Left kidney (tissue), 8 donors: ENCODE measurements at places on chromosomes 12 and 14.

DNA sequence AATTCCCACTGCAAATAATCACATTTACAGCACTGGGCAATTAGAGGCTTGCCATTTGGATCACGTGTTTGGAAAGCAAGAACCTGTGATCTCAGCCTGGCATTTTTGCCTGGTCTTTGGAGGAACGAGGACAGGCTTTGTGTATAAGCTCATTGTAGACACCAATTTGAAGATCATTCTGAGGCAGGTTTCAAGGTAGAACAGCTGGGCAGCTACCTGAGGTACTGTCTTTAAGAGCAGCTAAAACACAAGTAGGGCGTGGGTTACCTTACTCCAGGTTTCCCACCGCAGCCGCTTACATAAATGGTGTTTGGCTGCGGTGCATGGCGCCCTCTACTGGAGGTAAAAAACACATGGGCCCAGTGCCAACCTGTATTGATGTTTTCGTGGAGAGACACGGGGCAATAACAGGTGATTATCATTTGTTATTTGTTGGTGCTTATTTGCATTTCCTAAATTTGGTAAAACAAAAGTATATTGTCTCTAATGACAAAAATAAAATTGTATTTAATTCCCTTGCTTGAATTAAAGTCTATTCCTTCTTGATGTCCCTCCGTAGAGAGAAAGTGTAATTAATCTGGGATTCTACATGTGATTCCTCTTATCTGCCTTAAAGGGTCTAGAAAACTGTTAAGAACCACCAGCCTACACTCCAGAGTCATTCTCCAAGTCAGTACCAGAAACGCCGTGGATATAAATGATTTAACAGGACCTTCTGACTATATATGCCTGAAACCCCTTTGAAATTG lies 69.7 kb downstream of the SVOP start:
- peak; percentile 74 for DNase-seq

DNA sequence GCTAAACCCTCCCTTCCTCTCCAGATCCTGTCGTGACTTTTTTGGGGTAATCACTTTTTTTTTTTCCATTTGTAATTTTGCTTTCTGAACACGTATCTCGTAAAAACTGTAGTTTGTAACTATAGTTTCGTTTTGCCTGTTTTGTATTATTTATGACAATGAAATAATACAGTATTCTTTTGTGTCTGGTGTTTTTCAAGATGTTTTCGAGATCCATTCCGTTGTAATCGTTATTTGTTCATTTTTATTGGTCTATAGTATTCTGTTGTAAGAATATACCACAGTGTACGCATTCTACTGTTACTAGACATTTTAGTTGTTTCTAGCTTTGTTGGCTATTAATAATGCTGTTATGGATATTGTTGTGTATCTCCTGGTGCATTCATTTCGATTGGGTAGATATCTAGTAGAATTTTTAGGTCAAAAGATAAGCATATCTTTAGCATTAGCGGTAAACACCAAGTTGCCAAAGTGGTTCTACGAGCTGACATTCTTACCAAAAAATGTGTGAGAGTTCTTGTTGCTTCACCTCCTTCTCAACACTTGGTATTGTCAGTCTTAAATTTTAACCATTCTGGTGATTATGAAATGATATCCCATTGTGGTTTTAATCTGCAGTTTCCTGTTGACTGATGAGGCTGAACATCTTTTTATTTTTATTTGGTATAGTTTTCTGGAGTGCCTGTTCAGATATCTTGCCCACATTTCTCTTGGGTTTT lies 92.3 kb upstream of the EVL start:
- DNase-seq: no peak

DNA sequence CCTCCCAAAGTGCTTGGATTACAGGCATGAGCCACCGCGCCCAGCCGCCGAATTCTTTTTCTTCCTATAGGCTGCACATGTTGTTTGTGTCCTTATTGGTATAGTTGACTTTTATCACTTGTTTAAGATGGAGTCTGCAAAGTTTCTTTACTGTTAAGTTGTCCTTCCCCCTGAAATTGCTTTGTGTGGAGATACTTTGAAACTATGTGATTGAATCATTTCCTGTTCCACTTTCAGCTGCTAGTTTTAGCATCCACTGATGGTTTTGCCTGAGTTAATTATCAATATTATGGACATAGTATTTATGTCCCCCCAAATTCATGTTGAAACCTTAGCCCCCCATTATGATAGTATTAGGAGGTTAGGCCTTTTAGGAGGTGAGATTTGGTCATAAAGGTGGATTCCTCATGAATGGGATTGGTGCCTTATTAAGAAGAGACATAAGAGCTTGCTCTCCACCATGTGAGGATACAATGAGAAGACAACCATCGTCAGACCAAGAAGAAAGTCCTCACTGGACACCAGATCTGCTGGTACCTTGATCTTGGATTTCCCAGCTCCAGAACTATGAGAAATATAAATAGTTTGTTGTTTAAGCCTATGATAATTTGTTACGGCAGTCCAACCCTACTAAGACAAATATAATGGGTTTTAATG lies 34.9 kb downstream of the PPHLN1 start:
- no peak for DNase-seq

DNA sequence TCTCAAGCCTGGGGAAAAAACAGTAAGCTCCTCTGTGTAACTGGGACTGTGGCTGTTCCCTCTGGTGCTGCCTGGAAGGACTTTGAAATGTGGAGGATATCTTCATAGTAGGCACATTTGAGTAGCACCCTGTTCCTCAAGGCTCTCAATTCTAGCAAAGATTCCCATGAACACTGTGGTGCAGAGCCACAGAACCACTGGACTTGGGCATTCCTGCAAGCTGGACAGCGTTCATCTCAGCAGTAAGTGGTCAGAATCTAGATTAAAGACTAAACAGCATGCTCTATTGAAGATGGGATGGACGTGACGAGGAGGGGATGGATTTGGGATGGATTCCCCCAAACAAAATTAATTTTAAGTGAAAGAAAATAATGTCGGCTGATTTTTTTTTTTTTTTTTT lies 9.4 kb upstream of the YBX3 start:
- DNase-seq: no peak

GRCh38 chr14:47044841-47045240 lies 393.3 kb upstream of the RPL10L start:
- peak; percentile 29 for DNase-seq

DNA sequence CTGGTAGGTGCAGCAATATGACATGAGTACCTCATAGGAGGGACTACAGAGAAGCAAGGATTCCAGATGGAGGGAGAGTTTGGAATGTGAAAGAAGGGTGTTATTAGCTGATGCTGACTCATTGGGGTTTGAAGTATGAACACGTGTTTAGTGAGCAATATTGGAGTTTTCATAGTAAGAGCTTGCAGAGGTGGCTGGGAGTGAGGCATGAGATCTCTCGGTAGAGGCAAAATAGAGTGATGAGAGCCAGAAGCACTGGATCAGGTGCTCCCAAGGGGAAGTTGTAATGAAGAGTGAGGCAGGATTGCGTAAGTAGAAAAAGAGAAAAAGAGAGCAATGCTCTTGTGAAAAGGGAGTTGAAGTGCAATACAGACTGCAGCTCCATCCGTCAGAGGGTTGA lies 42.1 kb downstream of the MGST1 start:
- no peak for DNase-seq

DNA sequence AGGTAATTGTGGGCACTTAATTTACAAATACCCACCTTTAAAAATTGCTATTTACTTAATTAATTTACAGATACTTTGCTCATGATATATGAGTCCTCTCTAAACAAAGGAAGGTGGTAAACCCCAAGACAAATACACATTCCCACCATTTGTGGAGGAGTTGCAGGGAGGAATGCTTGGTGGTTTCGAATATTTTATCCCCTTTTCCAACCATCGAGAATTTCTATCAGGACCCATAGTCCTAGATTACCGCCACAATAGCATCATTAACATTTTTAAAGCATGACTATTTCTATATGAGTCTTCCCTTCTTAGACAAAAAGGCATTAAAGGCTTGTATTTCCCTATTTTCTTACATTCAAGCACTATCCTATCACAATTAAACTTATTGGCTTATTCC lies 34.2 kb upstream of the PLEKHA5 start:
- no peak for DNase-seq

DNA sequence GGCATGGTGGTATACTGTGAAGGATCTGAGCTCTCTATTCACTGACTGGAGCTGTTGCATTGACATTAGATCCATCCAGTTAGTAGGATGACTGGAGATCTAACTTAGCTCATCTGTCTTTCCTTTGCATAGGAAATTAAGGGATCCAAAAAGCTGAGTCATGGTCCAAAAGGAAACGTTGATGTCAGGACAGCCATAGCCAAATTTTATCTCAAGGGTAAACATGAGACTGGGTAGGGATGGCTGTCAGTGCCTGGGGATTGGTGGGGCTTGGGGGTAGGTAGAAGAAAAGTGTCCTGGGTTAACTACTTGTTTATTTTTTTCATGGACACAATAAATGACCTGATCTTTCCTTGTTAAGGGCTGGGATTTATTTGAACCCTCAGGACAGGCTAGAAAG lies 4.6 kb downstream of the FAM177A1 start:
- no peak for DNase-seq

GRCh38 chr12:44581642-44582242 lies 294.4 kb downstream of the NELL2 start:
- DNase-seq: no peak

GRCh38 chr14:66974397-66975025 lies 214.7 kb upstream of the GARIN2 start:
- DNase-seq: no peak

GRCh38 chr14:92439537-92440344 lies 73.8 kb upstream of the RIN3 start:
- DNase-seq: no peak

DNA sequence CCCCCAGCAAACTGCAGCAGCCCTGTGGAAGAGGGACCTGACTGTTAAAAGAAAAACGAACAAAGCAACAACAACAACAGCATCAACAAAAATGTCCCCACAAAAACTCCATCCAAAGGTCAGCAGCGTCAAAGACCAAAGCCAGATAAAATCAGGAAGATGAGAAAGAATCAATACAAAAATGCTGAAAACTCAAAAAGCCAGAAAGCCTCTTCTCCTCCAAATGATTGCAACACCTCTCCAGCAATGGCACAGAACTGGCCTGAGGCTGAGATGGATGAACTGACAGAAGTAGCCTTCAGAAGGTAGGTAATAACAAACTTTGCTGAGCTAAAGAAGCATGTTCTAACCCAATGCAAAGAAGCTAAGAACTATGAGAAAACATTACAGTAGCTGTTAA lies 45.4 kb upstream of the PPP4R3A start:
- no peak for DNase-seq

GRCh38 chr14:95038521-95039250 lies 118.6 kb downstream of the DICER1 start:
- no peak for DNase-seq

GRCh38 chr12:102483466-102483865 lies 3.1 kb upstream of the IGF1 start:
- DNase-seq: no peak

DNA sequence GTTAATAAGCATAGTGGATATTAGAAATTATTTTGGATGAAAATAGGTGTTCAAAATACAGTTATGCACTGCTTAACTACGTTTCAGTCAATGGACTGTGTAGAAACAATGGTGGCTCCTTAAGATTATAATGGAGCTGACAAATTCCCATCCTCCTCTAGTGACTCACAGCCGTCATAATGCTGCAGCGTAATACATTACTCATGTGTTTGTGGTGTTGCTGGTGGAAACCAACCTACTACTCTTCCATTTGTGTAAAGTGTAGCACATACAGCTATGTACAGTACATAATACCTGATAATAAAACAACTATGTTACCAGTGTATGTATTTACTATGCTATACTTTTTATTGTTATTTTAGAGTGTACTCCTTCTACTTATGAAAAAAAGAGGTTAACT lies 111.2 kb upstream of the TMCC3 start:
- DNase-seq: no peak

DNA sequence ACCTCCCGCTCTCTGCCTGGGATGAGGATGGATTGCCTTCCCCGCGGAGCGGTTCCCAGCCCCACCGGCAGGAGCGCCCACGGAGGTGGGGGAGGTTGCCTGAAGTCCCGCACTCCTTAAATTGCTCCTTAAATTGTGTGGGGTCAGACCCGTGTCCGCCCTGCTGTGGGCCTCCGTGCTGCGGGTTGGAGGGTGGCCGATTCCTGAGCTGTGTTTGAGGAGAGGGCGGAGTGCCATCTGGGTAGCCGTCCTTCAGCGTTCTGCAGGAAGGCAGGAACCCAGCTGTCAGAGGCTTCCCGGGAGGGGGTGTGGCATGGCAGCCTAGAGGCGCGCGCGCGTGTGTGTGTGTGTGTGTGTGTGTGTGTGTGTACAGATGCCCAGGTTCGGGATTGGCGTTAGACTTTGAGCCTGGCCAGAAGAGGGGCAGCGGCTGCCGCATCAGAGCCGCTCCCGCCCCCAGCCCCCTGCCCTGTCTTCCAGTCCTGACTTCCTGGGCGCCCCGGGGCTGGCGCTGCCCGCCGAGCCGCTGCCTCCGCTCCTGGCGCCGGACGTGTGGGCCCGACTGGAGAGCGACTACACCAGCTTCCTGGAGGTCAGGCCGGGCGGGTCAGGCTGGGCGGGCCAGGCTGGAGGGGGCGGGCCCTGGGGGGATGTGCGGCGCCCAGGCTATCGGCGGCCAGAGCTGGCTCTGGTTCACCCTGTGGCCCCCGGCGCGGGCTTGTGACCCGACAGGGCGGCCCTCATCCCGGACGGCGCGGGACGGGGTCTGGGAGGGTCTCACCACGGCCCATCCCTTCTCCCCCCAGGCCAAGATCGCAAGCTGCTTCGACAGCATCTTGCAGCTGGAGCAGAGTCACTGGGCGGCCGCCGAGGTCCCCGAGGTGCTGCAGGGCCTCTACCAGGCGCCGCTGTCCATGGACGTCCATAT lies 9.2 kb downstream of the EXOC3L4 start:
- no peak for DNase-seq

GRCh38 chr12:103503546-103504480 lies 8.0 kb upstream of the C12orf42 start:
- DNase-seq: no peak

GRCh38 chr14:22538671-22539228 lies 50.3 kb downstream of the DAD1 start:
- DNase-seq: no peak

GRCh38 chr12:46977871-46978375 lies 101.5 kb upstream of the PCED1B start:
- no peak for DNase-seq

- DNase-seq: no peak
Observed at GRCh38 chr12:101040936-101041335, 169.1 kb downstream of the SLC5A8 start.

DNA sequence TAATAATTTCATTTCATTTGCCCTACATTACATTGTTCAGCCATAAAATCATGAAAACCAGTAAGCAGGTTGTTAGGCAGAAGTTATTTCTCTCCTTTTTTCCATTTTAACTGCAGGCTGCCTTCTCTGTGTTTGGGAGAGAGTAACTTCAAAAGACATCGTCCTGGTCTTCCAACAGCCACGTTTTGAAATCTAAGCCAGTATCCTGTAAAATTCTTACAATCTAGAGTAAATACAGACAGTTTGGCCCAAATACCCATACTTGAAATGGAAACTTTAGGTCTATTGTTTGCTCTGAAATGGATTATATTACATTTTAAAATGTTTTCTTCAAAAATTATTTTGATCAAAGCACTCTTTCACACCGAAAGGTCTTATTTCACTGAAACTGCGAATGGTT lies 66.1 kb upstream of the SLCO1C1 start:
- DNase-seq: no peak

- no peak for DNase-seq
Observed at GRCh38 chr12:7096979-7097378, 4.7 kb upstream of the C1R start.

- no peak for DNase-seq
Observed at GRCh38 chr14:57847096-57847495, 18.8 kb downstream of the SLC35F4 start.
